ENCODE measurements at places on chromosomes 7 and 10.

- DNase-seq = no peak
These were observed 20.5 kb upstream of the PITRM1 start for GRCh38 chr10:3192856-3193635.

DNA sequence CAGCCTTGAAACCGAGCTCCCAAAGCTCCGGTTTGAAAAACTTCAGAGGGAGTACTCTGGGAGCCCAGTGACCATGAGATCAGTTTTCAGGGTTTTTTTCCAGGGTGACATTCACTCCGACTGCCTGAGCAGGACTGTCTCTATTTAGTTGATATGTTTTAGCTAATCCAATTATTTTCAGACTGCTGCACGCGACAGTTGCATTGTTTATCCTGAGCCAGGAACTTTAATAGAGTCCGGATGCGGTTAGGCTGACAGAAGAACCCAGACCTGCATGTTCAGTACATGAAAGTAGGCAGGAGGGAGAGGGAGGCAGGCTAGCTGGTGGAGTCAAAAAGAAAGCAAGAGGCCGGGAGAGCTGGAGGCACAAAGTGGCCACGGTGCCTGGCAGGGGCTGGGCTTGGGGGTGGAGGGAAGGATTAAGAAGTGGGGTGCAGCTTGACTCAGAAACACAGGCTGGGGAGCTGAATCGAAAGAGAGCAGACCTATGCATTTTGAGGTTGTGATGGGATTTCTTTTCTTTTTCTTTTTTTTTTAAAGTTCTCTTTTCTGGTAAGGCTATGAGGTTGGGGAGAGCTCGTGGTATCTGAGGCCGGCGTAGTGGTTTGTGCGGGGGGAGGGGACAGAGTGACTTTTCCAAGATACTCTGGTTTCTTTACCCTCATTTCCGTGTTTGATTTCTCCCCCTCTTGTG, 5.7 kb downstream of the GATA3 start:
- no peak for DNase-seq

- no peak for DNase-seq
These were observed 38.9 kb downstream of the JAKMIP3 start for GRCh38 chr10:132104471-132105301.

DNA sequence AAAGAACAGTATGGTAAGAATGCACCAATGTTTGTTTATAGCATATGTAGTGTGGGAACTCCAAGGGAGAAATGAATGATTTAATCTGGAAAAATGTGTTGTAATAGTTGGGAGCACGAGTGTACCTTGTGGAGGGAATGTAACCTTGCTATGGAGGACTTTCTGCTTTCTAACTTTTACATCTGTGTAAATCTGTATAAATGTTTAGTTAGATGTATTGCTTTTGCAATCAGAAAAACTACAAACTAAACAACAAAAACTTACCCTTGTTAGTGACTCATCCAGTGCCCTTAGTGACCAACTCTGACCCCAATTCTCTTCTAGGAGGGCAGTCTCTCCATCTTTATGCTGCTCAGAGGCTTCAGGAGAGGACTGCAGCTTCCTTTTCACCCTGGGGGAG, 89.3 kb downstream of the CCNY start:
- DNase-seq = no peak

- DNase-seq = no peak
These were observed 113.9 kb upstream of the PFKP start for GRCh38 chr10:2953495-2953894.

GRCh38 chr10:23886355-23886754, 322.6 kb upstream of the KIAA1217 start:
- DNase-seq = no peak

GRCh38 chr10:88346144-88346977, 236.8 kb downstream of the RNLS start:
- no peak for DNase-seq

DNA sequence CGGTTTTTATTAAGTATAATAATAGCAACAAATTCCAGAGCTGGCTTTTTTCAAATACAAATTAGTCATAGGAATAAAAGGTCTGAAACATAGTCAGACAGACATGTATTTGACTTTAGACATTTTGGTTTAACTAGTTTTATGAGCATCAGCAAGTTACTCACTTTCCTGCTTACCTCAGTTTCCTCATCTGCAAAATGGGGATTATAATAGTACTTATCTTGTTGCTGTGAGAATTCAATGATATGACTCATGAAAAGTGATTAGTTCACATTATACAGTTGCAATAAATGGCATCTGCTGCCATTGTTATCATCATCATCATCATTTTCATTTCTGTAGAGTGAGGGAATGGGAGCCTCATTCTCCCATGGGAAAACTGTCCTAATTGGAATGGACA, 33.5 kb downstream of the ACTA2 start:
- no peak for DNase-seq

GRCh38 chr10:133173860-133174640, 14.0 kb downstream of the KNDC1 start:
- no peak for DNase-seq

GRCh38 chr10:132667342-132668047, 118.5 kb downstream of the NKX6-2 start:
- DNase-seq = no peak

DNA sequence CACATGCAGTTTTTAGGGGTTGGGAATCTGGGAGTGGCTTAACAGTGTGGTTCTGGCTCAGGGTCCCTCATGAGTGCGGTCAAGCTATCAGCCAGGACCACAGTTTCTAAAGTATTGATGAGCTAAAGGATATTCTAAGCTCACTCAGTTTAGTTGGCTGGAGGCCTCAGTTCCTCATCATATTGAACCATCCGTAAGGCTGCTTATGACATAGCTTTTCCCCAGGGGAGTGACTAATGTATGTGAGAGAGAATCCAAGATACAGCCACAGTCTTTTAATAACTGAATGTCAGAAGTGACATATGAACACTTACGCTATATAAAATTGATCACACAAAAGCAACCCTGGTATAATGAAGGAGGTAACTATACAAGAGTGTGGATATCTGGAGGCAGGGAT, 245.3 kb downstream of the POLR1F start:
- DNase-seq = no peak

- DNase-seq = no peak
These were observed 6.6 kb downstream of the SFRP5 start for GRCh38 chr10:97765201-97765600.

- DNase-seq = no peak
These were observed 70.9 kb upstream of the CTBP2 start for GRCh38 chr10:125231116-125231812.

GRCh38 chr7:56537952-56538351, 421.7 kb upstream of the NUPR2 start:
- DNase-seq = no peak

DNA sequence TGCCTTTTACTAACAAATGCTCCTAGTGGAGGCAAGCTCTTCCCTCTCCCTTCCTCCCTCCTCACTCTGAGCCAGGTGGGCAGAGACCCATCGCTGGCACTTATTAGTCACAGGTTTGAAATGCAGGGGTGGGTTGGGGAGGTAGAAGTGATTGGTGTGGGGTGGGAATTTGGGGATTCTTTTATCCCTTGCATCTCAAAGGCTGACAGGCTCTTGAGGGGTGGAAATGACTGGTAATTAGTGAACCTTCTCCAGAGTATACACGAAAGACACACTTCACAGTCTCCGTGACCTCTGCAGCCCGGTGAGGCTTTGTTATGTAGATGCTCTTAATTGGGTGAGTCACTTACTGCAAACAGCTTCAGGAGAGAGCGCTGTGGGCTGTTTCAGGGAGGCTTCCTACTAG, 13.9 kb upstream of the LRMDA start:
- no peak for DNase-seq

DNA sequence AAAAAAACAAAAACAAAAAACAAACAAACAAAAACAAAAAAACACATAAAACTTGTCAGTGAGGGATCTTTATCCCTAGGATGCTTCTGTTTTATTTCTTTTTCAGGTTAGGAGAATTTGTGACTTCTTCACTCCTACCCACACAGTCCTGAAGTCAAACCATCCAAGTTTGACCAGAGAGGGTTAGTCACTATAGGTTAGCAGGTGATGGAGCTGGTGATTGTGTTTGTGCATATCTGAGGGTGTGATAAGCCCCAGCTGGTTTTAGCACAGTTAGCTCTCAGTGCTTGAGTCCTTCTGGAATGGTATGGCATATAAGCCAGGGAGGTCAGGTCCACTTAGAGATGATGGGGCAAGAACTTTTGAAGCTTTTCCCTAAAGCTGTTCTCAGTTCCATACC, 11.8 kb upstream of the IKZF1 start:
- DNase-seq = no peak

- DNase-seq = no peak
These were observed 130.2 kb upstream of the ADAM12 start for GRCh38 chr10:126518218-126519080.

DNA sequence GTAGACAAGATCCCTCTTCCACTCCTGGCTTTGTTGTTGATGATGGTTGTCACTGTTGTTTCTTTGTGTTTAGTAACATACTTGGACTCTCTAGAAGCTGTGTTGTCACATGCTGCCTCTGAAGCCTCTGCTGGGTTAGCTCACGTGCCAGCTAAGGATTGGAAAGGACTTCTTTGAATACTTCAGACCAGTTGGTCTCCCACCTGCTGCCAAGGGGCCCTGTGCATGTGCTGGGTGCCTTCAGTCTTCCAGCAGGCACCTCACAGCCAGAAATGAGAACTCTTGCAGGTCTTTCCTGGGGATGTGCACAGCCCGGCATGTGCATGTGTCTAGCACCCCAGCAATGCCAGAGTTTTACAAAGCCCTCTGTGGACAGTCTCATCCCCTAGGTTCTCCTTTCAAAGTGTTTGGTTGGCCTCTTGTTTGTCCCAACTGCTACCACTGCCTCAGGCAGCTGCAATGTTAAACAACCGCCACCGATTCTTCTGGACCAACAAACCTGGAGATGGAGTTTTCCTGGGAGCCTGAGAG, 21.7 kb upstream of the NCAPG2 start:
- DNase-seq = no peak

DNA sequence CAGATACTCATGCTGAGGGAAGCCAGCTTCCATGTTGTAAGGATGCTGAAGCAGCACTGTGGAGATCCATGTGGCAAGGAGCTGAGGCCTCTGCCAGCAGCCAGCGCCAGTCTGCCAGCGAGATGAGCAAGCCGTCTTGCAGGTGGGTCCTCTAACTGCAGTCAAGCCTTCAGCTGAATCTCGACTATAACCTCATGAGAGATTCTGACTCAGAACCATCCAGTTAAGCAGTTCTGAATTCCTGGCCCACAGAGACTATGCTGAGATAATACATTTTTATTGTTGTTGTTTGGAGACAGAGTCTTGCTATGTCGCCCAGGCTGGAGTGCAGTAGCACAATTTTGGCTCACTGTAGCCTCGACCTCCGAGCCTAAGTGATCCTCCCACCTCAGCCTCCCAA, 105.6 kb downstream of the SH3PXD2A start:
- no peak for DNase-seq

DNA sequence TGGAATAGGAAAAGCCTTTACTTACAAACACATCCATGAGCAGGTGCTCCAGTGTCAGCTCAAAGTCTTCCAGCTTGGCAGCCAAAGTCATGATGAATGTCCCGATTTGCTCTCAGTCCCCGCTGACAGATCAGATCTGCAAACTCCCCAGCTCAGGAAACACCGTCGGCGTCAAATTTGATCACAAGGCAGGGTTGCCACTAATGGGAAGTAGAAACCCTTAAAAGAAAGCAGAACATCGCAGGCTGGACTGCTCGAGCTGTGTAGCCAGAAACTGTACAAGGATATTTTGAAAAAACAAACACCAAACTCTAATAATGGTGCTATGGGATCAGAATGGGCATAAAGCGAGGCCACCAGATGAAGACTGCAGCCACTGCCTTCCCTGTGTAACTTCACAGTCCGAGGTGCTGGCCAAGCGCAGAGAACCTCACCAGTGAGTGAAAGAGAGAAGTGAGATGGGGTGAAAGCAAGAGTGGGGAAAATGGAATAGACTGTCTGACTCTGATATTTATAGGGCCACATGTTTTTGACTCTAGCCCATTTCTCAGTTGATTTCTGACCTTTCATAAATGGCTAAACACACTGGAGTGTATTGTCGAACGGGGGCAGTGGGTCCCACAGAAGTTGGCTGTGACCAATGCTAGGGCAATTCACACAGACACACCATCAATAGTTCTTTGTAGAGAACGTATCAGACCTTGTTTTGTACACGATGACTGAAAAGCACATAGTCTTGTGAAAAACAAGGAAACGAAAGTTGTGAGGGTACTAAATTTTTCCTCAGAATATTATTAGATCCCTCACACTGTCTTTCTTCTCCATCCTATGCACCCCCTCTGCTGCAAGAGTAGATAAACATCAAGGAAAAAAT, 306.2 kb downstream of the FRMD4A start:
- DNase-seq = no peak

DNA sequence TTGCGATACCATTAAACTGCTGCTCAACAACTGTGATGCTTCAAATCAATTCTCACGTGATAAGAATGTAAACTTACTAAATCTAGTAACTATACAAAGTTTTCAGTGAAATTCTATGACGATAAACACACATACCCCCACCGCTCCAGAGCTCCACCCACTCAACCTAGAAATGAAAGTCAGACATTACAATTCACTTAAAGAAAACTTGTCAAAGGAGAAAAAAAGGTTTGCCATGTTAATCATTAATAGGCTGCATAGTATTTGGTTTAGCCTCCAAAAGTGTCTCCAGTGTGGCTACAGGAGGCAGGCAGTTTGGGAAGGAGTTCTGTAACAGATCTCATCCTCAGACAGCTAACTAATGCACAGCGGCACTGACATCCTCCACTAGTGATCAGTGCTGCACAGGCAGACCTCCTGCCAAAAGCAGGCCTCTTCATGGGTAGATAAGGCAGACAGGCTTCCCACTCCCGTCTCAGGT, 3.1 kb downstream of the HERPUD2 start:
- no peak for DNase-seq

DNA sequence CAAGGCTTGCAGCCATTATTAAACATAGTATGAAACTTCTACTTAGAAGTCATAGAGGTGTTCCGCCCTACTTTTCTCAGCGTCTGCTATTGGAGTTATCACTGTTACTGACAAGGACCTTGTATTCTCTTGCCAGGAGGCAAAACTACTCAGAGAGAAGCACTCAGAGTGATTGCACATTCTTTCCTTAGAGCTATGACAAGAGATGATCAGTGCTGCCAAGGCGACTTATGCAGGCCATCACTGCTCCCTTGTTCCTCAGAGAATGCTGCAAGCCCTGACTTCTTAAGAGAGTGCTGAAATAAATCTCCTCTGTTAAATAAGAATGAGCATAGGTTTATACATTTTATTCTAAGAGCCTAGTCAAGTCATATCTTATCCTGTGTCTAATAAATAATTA, 534.6 kb upstream of the PHF14 start:
- no peak for DNase-seq

DNA sequence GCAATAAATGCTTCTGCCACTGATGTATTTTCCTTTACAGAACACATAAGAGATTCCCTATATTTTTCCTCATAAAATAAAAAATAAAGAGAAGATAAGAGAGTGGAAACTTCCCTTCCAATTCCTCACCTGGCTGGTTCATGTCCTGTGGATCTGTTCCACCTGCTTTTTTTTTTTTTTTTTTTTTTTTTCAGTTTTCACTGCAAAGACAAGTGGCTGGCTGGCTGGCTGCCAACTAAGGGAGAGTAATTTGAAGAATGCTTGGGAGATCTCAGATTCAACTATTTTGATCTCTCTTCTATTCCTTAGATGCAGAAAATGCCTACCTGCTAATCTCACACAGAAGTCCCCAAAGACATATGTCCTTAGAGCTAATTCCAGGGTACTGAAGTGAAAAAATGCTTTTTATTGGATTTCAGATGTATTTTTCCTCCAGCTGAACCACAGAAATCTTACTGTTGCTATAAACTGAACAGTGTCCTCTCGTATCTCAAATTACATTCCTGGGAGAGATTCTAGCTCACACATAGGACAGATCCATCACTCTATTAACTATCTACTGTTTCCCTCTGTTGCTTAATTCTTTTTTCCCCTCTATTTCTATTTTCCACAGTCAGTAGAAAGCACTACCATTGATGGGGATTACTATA, 120.8 kb downstream of the NRCAM start:
- no peak for DNase-seq
